Fibroblast of skin of scalp (primary cell): ENCODE measurements at places on chromosomes 3 and 15.

- no peak for DNase-seq
These were observed 20.3 kb upstream of the TNIK start for GRCh38 chr3:171480526-171480925.

DNA sequence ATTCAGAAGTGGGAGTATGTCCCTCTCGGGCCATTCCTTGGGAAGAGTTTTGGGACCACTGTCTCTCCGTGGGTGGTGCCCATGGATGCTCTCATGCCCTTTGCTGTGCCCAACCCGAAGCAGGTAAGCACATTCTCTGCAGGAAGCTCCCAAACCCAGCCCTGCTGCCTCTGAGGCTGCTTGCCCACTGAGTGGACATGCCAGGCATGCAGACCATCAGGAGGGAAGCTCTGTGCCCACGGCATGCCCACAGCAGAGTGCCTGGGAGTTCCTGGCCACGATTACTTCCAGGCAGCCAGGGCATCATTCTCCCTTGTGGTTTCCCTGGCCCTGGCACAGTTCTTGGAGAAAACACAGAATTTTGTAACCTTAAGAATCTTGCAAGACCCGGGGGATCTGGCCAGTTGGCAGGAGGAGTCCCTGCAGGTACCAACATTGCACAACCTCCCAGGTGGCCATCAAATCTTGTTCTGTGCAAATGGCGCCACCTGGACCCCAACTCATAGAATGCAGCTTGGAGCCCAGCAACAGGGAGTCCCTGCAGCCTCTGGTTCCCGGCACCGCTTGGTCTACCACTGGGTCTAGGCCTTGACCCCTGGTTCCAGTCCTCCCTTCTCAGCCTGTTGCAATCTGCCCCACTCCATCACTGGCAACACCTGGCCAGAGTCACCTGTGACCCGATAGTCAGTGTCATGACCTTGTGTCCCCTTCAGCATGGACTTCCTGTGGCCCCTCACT lies 20.4 kb downstream of the FAH start:
- peak; percentile 42 for DNase-seq

- DNase-seq: peak; percentile 85
These were observed 104.4 kb downstream of the TMCO5A start for GRCh38 chr15:38038659-38039442.

GRCh38 chr3:195868866-195869412 lies 39.4 kb downstream of the TNK2 start:
- no peak for DNase-seq

DNA sequence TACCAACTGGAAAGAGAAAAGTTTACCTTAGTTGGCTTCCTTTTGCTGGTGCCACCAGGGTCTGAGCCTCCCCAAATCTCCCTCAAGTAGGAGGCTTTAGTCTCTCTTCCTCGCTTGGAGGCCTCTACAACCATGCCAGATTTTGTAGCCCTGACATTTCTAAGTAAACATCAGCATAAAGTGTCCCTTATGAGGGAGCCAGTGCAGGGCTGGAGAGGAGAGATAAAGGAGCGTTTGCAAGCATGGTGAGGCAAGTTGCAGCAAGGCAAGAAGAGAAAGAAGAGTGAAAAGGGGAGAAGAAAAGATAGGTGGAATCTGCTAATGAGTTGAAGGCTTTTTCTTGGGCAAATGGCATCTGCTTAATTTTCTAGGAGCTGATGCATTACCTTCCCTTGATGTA lies 82.7 kb upstream of the FNDC3B start:
- no peak for DNase-seq

- no peak for DNase-seq
These were observed 102.2 kb downstream of the NEDD4 start for GRCh38 chr15:55891196-55891595.

GRCh38 chr3:148372206-148372875 lies 325.4 kb upstream of the AGTR1 start:
- peak; percentile 31 for DNase-seq

DNA sequence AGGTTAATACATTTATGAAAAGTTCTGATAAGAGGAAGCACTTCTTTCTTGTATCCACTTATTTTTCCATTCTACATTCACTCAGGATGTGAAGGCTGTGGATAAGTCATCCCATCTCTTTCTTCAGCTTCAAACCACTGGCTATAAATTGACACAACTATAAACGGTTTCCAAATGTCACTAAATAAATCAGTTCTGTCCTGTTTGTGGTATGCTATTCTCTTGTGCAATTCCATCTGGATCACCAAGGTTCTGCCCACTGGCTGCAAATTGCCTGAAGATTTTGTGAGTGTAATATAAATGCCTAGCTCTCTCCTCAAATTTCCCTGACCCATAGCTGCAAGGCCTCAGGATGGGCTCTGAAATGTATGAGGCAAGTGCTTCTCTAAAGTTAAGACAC lies 7.1 kb upstream of the LMOD3 start:
- DNase-seq: no peak

DNA sequence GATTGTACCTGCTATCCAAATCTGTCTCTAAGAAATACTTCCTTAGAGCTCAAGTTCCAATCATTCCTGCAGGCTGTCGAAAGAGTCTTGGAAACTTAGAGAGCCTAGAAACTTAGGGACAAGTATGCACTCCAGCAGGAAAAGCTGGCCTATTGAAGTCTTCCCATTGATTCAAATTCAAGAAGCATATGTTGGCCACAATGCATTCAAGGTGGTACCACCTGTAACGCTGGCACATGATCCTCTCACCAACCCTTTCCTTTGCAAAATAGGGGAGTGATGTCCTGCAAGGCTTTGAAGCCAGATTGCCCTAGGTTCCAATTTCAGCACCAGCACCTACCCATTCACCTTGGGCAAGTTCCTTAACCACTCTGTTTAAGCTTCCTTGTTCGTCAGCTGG lies 6.0 kb downstream of the ADAMTS9 start:
- no peak for DNase-seq

GRCh38 chr15:27843146-27843545 lies 256.0 kb downstream of the OCA2 start:
- no peak for DNase-seq

- DNase-seq: peak; percentile 58
These were observed 2.4 kb upstream of the CD96 start for GRCh38 chr3:111539351-111540331.
